GDM1 (cell line): ENCODE measurements at places on chromosomes 1 and 21.

DNA sequence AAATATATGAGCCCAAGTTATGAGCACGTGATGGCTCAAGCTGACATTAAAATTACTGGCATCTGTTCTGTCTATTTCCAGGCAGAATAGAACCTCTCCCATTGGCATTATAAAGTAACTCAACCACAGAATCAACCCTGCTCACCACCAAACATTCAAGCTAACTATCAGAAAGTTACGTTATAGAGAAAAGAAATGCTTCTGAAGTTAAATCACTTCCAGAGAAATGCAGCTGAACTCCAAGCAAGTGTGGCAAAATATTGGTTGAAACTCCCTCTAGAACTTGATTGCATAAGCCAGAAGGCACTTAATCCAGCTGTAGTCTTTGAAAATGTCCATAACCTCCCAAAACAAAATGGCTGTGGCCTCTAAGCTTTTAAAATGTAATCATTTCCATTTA is 36.2 kb upstream of the UBE2U start:
- no peak for DNase-seq

DNA sequence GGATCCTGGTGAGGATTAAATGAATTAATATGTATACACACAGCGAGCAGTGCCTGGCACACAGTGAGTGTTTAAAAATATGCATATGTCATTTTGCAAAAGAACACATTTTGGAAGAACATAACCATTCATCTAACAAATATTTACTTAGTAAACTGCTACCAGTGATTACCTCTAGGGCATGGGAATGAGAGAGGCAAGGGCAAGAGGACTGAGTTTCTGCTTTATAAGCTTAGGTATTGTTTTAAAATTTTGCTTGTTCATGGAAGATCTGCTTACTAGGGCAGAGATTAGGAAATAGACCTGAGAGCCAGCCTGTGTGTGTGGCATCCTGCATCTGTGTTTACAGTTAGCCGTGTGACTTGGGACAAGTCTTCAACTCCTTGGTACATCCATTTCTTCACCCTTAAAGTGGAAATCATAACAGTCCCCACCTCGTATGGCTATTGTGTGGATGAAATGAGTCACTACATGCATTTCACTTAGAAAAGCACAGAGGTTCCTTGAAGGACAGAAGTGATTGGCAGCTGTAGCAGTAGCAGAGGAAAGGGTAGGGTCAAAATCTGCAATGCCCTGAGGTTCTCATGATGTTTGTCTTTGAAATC is 198.5 kb upstream of the FMN2 start:
- no peak for DNase-seq

DNA sequence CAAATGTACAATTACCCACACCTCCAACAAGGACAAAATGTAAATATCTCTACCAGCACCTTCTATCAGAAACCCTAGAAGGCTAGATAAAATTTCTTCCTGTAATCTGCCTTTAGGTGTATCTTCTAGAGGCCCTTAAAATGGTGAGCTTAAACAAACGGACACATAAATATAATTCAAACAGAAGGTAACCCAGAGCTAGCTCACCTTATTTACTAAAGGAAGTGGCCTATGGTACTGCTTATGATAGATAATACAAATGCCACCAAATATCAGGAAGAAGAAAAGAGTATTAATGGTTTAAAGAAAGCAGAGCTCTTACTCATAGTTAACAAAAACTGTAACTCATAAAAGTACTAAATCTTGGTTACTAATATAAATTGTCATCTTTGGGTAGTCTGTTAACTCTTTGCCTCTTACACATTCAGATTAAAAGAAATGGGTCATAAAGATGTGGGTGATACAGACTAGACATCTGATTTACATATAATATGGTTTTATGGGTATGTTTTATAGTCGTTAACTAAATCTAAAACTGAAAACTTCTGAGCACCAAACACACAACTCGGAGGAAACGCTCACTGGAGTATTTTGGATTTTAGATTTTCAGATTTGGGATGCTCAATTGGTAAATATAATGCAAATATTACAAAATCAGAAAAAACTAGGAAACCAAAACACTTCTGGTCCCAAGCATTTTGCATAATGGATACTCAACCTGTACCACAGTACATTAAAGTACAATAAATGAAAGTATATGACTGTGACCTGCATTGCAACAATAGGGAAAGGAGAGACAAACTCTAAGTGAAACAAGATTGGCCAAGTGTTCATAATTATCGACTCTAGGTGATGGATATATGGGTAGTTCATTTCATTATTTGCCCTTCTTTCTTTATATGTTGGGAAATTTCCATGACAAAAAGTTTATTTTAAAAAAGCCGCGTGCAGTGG is 23.2 kb downstream of the TRIT1 start:
- DNase-seq = no peak

DNA sequence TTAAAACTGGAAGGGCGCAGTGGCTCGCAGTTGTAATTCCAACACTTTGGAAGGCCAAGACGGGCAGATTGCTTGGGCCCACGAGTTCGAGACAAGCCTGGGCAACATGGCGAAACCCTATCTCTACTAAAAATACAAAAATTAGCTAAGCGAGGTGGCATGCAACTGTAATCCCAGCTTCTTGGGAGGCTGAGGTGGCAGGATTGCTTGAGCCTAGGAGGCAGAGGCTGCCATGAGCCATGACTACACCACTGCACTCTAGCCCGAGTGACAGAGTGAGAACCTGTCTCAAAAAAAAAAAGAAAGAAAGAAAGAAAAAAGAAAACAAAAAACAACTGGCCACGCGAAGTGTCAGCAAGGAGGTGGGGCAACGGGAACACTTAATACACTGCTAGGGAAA is 6.3 kb downstream of the UBE2G2 start:
- no peak for DNase-seq

DNA sequence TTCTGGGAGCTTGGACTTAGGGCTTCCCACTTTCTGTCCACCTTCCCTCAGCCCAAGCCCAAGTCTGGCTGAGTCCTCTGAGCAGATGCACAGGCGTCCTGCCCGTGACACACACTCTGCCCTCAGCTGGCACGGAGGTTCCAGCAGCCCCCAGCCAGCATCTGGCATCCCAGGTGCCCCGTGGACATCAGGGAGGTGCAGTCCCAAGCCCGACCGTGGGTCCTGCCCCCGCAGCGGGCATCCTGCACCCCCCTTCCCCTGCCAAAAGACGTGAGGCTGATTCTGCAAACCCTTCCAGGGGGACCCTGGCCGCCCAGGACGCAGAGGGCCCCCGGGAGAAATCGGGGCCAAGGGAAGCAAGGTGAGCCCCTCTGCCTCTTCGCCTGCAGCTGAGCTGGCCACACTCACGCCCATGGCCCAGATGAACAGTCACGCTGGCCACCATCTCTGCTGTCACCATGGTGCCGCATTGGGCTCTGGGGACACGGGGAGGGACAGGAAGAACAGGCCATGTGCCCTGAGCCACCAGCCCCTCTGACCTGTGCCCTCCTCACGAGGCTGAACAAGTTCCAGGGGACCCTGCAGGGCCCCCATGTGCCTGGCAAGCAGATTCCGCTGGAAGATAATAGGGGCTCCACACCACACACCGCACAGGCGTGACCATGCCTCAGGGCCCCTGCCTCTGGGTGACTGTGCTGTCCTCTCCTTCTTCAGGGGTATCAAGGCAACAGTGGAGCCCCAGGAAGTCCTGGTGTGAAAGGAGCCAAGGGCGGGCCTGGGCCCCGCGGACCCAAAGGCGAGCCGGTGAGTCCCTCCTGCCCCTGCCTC is 20.6 kb downstream of the COL6A2 start:
- no peak for DNase-seq

- no peak for DNase-seq
Observed at GRCh38 chr1:9652379-9653209, 1.1 kb downstream of the PIK3CD start.

- no peak for DNase-seq
Observed at GRCh38 chr1:18166341-18166740, 58.7 kb downstream of the IGSF21 start.

DNA sequence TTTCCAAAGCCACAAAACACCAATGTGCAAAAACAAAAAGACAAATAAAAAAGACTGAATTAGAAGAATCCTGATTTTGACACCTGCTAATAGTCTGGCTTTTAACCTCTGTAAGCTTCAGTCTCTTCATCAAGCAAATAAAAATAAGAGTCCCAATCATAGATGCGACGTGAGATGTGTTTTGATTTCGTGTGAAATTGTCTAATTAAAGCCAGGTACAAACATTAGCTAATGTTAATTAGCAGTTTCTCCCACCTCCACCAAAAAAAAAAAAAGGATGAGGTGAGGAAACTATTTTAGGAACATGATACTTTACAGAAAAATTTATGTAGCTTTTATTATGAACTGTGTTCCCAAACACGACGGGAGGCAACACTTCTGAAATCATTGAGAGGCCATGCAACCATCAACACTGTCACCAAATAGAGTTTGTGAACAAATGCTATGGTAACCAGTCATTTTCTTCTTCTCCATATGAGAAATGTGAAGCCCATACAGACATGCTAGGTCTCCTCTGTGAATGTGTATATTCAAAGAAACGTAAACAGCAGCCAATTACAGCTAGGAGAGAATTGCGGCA is 6.7 kb upstream of the EVI5 start:
- no peak for DNase-seq

DNA sequence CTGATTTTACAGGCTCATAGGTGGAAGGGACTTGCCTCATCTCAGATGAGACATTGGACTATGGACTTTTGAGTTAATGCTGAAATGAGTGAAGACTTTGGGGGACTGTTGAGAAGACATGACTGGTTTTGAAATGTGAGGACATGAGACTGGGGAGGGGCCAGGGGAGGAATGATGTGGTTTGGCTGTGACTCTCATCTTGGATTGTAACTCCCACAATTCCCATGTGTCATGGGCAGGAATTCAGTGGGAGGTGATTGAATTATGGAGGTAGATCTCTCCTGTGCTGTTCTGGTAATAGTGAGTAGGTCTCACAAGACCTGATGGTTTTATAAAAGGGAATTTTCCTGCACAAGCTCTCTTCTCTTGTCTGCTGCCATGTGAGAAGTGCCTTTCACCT is 20.8 kb downstream of the SCYL3 start:
- DNase-seq = no peak

DNA sequence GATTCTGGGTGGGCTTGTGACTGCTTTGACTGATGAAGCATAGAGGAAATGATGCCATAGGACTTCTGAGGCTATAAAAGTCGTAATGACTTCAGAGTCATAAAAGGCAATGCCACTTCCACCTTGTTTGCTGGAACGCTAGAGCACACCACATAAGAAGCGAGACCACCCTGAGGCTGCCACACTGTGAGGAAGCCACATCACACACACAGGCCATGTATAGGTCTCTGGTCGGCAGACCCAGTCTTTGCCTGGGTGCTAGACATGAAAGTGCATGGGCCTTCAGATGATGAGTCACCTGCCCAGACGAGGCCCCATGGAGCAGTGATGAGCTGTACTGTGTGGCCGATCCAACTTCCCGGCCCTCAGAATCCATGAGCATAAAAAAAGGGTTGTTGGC is 14.2 kb upstream of the KANK4 start:
- no peak for DNase-seq

DNA sequence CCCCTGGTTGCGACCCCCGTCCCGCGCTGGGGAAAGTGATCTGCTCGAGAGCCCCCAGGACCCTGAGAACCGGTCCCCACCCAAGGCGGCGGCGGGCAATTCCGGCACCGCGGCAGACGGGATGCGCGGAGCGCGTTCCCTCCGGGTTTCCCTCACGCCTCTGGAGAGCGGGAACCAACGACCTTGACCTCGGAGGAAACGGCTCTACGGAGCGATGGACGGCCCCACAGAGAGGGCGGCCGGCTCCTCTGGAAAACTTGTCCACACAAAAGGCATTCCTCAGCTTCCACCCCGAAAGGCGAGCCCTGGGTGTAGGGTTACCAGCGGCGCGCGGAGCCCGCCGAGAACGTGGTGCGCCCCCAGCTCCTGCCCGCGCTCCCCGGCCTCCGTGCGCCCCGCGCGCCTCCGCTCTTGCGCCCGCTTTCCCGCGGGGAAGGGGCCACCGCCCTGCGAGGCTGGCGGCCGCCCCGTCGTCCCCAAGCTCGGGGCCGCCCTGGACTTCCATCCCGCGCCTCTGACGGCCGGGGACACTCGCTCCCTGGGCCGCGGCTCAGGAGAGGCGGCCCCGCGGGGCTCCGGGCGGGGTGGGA is 391 bp upstream of the KIAA1614 start:
- no peak for DNase-seq

DNA sequence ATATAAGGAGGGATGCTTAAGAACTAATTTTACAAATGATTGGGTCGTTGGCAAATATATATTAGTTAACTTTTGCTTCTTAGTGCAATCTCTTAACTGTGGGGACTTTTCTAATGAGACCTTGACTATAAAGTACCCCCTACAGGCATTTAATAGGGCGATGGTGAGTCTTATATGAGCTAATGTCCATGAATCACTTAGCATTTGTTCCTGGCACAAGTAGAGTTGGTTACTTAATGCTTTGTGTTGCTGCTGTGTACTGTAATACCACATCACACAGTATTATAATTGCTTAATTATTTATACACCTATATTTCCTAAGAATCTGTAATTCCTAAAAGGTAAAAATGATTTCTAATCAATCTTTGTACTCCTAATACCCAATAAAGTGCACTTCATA is 25.3 kb upstream of the TMCO1 start:
- DNase-seq = no peak

DNA sequence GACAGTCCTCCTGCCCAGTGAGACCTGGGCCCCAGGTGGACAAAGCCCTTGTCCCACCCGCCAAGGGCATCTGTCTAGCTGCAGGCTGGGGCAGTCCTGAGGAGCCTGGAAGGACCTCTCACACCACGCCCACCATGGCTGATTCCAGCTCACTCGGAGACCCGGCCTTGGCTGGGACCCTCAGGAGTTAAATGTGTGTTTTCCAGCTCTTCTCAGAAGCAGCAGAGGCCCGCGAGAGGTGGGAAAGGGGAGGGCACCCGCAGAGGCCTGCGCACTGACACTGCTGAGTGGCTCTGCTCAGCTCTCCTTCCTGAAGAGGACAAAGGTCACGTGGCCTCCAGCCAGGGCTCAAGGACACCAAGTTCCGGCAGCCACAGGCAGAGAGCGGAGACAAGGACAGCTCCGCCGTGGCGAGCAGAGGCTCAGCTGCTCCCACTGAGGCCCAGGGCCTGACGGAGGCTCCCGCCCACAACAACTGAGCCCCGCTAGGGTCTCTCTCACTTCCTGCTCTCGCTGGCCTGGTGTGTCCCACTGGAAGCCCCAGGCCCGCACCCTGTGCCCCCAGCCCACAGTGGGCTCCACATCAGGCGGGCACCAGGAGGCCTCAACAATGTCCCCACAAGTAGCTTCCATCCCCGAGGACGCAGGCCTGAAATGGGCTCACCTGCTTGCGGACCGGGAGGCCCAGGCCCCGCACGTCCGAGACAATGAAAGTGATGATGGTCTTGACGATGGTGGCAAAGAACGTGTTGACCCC is 16.9 kb downstream of the SLC19A1 start:
- DNase-seq = no peak

GRCh38 chr21:17858747-17859146 is 39.6 kb upstream of the C21orf91 start:
- no peak for DNase-seq

GRCh38 chr1:45394342-45394741 is 54.1 kb upstream of the MUTYH start:
- DNase-seq = no peak

DNA sequence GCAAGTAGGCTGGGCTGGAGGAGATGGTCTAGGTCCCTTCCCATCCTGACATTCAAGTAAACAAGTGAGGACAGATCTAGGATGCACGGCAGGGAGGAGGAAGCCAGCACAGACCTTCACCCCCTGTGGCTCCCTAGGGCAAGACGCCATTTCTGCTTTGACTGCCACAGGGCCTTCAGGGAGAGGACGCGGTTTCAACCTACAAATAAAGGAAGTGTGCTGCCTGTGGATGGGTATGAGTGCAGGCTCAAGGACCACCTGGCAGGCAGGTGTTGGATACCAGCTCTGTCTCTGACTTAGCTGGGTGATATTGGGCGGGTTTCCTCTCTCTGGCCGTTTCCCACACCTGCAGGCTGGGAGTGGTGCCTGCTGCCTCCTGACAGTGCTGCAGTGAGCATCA is 16.2 kb downstream of the SLC2A1 start:
- no peak for DNase-seq
